Panc1 (cell line): ENCODE measurements at places on chromosomes 7 and 10.

DNA sequence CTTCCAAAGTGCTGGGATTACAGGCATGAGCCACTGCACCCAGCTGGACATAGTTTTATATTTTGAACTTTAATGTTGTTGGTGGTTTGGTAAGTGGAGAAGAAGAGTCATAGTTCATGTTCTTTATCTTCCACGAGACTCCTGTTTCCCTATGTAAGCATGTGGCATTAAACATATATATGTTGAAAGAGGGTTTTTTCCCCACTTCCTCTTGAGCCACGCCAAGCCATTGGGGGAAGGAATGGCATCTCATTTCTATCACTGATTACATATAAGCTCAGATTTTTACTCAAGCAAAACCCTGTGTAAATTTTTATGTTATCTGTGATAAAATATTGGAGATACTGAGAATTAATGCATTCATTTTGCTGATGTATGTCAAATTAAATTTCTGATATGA is 300.4 kb downstream of the PHF14 start:
- H3K27ac ChIP-seq, result no peak overlapping the region
- no peak overlapping the region for H3K4me3 ChIP-seq
- H3K4me1 ChIP-seq, result no peaks in the 10 kb centered on the region
- no peaks in the 10 kb centered on the region for H3K36me3 ChIP-seq
- peaks cover 5% of the 10 kb centered on the region; the same call in 1 of the 2 replicates for H3K27me3 ChIP-seq

- H3K27me3 ChIP-seq, result no peaks in the 10 kb centered on the region
- H3K4me1 ChIP-seq, result no peaks in the 10 kb centered on the region
- DNase-seq, result no peak
- no peaks in the 10 kb centered on the region for H3K36me3 ChIP-seq
- H3K4me3 ChIP-seq, result no peak overlapping the region
These were observed 329.3 kb downstream of the CACNA2D1 start for GRCh38 chr7:82114237-82114636.

GRCh38 chr10:104246976-104247375 is 7.7 kb upstream of the GSTO1 start:
- no peak overlapping the region for H3K4me3 ChIP-seq
- H3K27me3 ChIP-seq, result no peaks in the 10 kb centered on the region; the same call in 1 of the 2 replicates
- H3K4me1 ChIP-seq, result no peaks in the 10 kb centered on the region
- no peak for DNase-seq

GRCh38 chr10:5033061-5033778 is 29.6 kb upstream of the AKR1C2 start:
- no peak overlapping the region for H3K4me3 ChIP-seq
- no peaks in the 10 kb centered on the region for H3K27me3 ChIP-seq
- H3K36me3 ChIP-seq, result no peaks in the 10 kb centered on the region
- H3K4me1 ChIP-seq, result no peaks in the 10 kb centered on the region
